ENCODE measurements at places on chromosomes 4 and X.

GRCh38 chr4:129248621-129249020 lies 152.7 kb downstream of the C4orf33 start:
- DNase-seq = no peak

DNA sequence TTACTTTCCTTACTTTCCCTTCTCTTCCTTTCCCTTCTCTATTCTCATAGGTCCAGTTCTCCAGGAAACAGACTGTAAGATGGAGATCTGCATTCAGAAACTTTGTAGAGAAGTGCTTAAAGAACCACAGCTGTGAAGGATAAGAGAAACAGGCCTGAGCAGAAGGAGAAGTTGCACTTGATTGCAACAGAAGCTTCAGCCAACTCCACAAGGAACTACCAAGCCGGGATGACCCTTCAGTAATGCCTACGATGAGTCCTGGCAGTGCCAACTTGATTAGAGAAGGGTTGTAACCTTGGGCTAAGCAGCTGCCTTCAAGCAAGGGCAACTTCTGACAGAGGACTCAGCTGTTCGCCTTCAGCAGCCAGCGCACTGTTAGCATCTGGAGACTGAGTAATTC lies 413.3 kb upstream of the RASGEF1B start:
- no peak for DNase-seq

DNA sequence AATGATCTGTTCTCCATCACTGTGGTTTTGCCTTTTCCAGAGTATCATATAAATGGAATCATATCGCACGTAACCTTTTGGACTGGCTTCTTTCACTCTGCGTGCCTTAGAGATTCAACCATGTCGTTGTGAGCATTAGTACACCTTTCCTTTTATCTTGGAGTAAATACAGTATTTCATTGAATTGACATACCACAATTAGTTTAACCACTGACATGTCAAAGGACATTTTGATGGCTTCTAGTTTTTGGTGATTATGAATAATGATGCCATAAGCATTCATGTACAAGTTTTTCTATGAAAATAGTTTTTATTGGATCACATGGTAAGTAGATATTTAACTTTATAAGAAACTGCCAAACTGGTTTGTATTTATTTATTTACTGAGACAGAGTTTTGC lies 35.2 kb downstream of the DDX3X start:
- no peak for DNase-seq

DNA sequence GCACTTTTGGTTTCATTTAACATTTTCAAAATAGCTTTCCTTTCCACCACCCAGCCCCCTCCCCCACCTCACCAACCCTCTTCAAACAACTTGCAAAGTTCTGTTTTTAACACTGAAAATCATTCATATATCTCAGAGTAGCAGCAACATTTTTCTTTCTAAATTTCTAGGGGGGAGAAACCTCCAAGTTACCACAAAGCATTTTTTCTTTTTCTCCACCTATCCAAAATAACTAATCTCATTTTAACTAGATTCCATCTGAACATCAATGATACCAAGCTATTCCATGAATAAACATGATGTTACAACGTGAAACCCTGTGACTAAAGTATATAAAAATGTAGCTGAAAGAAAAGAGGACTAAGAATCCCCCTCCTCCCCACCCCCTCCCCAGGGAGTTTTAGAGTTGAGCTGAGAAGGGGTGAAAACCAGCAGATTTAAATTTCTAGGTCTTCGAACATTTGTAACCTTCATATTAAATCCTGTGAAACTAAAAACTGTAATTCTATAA lies 5.2 kb downstream of the LDB2 start:
- no peak for DNase-seq

DNA sequence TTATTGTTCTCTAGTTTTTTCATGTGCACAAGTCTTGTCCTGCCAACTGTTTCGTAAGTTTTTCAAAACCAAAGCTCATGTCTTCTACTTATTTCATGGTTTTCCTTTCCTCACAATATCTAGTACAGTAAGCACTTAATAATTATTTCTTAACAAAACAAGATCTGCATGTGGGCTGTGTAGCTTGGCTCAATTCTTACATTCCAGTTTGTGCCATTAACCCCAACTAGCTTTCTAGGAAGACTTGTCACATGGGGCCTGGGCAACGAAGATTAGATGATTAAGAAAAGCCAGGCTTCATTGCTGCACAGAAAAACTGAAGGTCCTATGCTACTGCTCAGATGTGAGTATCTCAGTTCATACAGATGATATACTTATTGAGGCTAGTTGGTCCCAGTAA lies 155.3 kb upstream of the TEX13A start:
- DNase-seq = no peak

- DNase-seq = no peak
These were observed 75.5 kb downstream of the NYX start for GRCh38 chrX:41522671-41523070.

DNA sequence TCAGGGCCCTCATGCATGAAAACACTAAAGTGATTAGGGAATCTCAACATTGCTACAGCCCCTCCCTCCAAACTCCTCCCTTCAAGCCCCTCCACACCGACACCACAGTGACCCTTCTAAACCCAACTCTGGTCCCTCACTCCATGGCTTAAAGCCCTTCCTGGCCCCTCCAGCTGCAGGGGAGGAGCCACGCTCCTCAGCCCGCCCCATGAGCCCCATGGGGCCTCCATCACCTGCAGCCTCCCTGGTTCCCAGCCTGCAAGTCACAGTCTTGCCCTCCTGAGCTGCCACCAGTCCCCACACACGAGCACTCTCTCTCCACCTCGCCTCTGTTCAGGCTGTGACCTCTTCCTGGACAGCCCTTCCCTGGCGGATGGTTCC lies 31.2 kb downstream of the PPP2R2C start:
- no peak for DNase-seq

- peak; percentile 71 for DNase-seq
These were observed 315.9 kb downstream of the MAPK10 start for GRCh38 chr4:86043755-86044592.
